ENCODE measurements at places on chromosomes 2 and 18.

DNA sequence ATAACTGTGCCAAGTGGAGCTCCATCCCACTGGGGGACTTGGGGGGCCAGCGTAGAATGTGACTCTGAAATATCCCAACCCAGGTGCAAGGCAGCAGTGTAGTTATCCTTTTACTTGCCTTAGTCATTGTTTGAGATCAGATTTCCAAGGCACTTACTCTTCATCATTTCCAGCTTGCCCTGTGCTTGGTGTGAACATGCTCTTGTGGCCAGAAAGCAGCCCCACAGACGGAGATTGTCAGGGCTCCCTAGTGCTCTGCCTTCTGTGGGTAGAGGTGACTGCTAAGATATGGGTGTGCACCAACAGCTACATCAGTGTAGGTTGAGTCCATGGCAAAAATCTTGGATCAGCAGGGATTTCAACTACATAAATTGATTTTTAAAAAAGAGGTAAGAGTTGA, 2010.0 kb upstream of the PIK3C3 start:
- DNase-seq, result no peak

- no peak for DNase-seq
Observed at GRCh38 chr2:95261602-95262001, 12.6 kb upstream of the PROM2 start.

DNA sequence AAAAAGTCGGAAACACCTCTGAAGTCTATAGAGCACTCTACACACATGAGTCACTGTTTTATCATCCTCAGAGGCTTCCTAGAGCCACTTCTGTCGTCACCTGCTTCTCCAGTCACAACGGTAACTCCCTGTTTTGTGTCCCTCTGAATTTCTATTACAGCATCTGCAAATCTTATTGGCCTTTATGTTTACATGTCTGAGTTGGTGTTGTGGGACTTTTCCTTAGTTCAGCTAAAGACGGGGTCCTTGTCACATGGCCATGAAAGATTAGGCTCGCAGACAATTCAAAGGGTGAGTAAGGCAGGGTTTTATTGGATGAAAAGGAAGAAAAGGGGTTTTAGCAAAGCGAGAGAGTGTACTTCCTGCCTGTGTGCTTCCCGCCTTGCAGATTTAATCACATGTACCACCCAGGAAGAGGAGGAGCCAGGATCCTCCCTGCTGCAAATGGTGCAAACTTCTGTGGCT, 185.6 kb downstream of the LPIN1 start:
- DNase-seq, result no peak

DNA sequence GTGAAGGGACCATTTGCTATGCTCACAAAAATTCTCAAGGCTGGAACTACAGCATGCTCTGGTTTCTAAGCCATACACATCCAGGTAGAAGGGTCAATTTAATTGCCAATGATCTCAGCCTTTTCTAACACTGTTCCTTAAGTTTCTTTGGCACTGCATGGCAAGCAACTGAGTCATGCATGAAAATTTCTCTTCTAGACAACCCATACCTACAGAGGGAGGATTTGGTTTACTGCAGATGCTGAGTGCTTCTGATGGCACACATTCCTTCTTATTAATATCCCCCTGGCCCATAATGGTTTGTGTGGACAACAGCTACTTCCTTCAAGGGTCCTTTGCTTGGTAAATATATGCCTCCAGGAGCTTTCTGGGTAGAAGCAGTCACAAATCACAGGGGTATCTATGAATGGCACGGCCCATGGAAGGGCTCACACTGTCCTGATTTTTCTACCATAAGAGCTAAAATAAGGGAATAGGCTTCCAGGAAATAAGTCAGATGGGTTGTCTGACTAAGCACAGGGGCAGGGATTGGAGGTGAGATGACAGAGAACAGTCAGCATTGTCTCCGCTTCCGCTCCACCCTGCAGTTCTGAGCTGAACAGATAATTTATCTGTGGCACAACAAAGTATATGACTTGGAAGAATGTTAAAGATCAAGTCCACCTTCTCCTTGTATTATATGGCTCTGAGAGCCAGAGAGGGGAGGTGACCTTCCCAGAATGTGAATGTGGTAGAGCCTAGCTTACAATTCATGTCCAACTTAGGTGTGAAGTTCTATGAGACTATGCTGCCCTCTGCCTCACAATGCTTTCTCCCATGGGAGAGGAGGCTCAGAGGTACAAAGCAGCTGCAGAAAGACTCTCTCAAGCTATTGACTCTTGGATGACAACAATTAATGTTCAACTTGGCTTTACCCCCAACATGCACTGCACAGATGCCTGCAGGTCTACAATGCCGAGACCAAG, 199.2 kb upstream of the TNP1 start:
- DNase-seq, result no peak

DNA sequence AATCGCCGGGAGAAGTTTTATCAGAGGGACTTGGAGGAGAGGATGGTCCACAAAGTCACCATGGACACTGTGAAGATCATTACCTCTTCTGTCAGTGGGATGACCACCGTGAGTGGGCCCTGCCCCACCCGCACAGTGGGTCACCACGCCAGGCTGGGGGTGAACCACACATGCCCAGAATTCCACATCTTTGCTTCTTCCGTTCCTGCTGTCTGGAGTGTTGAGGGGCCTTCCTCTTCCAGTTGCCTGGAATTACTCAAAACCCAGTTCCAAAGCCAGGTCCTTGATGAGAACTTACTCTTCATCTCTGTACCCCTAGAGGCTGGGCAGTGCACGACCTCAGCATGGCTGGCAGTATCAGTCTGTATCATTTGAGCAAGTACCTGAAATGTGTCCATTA, 22.1 kb downstream of the MROH2A start:
- peak; percentile 22 for DNase-seq

GRCh38 chr2:231134910-231135655, 10.2 kb upstream of the HTR2B start:
- DNase-seq, result no peak

DNA sequence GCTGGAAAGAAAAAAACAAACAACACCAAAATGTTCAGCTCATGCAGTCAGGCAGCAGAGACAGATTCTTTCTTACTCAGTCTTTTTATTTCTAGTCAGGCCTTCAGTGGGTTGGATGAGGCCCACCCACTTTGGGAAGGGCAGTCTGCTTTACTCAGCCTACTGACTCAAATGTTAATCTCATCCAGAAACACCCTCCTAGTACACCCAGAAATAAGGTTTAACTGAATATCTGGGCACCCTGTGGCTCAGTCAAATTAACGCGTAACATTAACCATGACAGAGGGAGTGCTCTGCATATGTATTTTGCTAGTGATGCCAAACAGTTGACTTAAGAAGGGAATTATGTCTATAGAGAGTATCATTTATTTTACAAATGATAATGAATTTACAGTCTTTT, 401.6 kb downstream of the PARD3B start:
- no peak for DNase-seq

DNA sequence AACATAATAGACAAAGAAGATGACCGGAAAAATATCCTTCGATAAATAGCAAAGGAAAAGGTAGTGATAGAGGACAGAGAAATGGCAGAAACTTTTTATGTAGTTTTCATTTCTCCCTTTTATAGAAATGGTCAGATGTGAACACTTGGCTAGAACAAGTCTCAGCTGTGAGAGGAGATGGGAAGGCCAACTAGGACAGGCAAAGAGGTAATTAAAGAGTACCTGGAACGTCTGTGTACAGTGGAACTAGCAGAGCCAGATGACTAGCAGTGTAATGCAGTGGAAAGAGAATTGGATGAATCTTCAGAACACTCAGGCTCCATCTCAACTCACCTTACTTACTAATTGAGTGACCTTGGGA, 69.2 kb downstream of the NABP1 start:
- no peak for DNase-seq

- DNase-seq, result no peak
Observed at GRCh38 chr2:101672047-101672446, 25.5 kb upstream of the MAP4K4 start.

DNA sequence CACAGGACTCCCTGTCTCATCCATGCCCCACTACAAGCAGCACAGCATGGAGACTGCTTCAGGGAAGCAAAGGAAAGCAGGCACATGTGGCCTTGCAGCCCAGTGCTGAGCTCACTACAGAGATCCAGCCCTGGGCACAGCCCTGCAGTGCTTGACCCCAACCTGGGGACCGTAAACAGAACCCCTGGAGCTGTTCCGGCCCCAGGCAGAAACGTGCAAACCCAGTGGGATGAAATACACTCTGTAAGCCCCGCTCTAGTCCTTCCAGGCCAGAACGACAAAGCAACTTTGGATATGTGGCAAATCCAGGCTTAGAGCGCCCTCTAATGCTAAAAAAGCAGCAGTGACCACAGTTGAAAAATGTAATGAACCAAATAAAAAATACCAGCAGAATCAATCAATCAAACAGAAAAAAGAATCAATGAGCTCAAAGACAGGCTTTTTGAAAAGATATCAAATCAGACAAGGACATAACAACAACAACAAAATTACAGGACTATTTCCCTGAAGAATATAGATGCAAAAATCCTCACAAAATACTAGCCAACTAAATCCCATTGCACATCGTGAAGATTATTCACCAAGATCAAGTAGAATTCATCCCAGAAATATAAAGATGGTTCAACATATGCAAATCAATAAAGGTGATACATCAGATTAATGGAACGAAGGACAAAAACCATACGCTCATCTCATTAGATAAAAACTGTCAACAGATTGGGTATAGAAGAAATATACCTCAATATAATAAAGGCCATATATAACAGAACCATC, 45.6 kb downstream of the ZNF519 start:
- no peak for DNase-seq

GRCh38 chr2:122055521-122055931, 300.1 kb downstream of the TSN start:
- DNase-seq, result no peak

DNA sequence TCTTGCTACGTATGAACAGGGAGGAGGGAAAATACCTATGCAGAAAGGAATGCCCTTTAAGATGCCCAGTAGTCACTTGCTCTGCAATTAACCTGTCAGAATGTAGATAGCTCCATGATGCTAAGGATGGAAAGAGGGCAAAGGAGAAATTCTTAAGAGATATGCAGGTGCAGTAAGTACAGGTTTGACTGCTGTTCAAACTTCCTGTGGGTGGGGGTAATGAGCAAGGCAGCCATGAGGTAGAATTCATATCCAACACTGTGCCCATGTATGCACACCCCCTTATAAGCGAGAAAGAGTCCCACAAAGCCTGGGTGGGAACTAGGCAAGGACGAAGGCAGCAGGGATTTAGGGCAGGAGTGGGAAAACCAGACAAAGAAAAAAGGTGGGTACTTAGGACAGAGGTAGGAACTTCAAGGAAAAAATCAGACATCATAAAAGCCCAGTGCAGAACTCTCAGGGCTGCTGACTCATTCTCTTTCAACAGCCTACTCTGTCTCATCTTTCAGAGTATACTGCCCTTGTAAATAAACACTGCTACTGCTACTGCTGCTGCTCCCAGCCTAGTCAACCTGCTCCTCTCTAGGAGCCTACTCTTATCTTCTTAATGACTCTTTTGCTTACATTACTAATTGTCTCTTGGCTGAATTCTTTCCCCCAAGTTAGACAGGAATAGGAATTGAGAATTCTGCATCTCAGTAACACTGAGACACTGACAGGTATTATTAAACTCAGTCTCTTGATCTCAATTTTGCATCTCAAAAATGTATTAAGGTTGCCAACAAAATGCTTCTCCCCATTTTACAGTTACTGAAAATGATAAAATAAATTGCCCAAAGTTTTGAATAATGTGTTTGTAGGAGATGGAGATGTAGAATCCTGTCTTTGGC, 189.0 kb downstream of the PTH2R start:
- no peak for DNase-seq

DNA sequence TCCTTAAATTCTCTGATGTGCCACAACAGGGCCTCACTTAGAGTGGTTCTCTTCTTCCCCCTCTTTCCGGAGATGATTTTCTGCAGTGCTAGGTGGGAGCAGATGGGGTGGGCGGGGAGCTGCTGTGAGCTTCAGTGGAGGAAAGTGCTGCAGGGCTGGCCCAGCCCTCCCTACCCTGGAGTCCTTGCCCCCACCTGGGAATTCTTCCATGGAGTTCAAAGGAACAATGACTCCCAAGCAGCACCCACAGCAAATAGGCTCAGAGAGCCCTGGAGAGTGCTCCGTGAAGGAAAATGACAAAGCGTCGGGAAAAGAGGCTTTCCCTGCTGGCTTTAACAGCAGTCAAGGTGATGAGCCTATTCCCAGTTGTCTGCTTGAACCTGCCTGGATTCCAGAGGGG, 28.8 kb downstream of the LOXHD1 start:
- DNase-seq, result no peak

DNA sequence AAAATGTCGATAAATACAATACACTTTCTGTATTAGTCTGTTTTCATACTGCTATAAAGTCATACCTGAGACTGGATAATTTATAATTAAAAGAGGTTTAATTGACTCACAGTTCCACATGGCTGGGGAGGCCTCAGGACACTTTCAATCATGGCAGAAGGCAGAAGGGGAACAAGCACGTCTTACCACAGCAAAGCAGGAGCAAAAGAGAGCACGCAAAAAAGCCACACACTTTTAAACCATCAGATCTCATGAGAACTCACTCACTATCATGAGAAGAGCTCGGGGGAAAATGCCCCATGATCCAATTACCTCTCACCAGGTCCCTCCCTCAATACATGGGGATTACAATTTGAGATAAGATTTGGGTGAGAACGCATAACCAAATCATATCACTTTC, 256.7 kb downstream of the ANAPC1 start:
- DNase-seq, result no peak

DNA sequence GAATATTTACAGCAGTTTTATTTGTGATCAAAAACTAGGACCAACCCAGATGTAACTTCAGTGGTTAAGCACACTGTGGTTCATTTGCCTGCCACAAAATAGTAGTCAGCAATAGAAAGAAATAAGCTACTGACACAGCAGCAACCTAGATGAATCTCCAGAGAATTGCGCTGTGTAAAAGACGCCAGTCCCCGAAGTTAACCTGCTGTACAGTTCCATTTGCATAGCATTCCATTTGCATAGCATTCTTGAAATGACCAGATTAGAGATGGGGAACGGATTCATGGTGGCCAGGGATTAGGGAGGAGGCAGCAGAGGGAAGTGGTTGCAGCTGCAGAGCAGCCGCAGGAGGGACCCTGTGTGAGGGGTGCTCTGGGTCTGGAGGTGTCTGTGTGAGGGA, 39.3 kb upstream of the NFATC1 start:
- DNase-seq, result no peak

DNA sequence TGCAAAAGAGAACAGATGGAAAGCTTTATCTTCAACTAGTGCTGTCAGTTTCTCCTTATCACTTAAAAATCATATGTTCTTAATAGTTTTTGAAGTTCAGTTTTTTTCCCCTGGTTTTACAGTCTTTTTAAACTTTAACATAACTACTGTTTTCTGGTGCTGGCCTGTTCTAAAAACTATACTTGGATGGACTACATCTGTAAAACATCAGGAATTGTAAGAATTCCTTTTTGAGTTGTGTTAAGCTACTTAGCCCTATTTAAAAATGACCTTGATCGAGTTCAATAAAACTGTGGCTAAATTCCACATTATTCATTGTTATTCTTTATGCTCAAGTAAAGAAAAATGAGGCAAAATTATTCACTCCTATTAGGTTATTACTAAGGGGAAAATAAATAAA, 397.7 kb downstream of the NUP35 start:
- DNase-seq, result no peak

GRCh38 chr2:28547223-28547860, 51.5 kb downstream of the PLB1 start:
- DNase-seq, result no peak

- DNase-seq, result peak; percentile 37
Observed at GRCh38 chr2:239881031-239881471, 144.1 kb downstream of the NDUFA10 start.

Data from activated CD8-positive, alpha-beta memory T cell treated with anti-CD3 and anti-CD28 coated beads, Interleukin-2, amount 50 U/mL, for 48 hours (primary cell).